ENCODE measurements at places on chromosomes 2 and 18.

- no peak for DNase-seq
Measured at GRCh38 chr2:212831671-212832199, 293.1 kb upstream of the ERBB4 start.

DNA sequence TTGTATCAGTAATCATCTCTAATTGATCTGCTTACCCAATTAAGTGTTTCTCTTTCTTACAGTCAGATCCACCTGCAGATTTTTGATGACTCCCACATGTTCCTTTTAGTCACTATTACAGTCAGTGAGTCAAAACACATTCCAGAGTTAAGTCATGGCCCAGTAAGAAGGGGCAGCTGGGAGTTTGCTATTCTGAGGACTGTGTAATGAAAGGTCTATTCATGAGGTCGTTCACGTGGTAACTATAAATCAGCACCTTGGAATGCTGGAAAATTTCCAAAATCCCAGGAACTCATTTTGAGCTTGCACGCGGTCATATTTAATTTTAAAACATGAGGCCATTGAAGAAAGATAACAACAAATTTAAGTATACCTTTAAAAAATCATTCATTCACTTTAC lies 252.5 kb downstream of the XIRP2 start:
- DNase-seq = no peak

DNA sequence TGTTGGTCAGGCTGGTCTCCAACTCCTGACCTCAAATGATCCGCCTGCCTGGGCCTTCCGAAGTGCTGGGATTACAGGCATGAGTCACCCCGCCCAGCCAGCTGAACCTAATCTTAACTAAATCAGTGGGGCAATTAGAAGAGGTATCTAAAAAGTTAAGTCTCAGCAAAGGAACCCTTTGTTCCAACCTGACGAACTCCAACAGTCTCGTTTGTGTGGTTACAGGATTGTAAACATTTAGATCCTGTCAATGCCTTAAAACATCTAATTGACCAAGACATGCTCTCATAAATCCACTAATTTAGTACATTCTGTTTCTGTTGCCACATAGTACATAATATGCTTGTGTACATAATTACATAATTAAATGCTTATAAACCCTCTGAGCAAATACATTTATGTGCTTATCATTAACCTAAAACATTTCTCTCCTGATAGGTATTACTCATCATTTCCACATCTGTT lies 31.1 kb upstream of the STK39 start:
- DNase-seq = no peak

DNA sequence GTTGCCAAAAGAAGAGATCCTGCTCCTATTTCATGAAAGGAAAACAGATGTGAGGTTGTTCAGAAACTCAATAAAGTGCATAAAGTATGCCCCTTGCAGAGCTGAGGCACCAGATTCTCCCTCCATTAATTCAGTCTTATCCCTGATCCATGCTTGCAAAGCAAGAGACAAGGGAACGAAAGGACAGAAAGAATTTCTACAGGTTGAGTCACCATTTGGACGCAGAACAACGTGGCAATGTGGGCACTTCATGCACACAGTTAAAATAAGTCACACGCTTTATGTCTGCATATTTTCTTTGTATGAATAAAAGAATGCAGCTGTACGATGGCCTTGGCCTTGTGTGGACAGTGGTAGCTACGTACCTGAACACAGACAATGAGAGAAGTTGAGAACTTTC lies 321.7 kb upstream of the REV1 start:
- DNase-seq = no peak

DNA sequence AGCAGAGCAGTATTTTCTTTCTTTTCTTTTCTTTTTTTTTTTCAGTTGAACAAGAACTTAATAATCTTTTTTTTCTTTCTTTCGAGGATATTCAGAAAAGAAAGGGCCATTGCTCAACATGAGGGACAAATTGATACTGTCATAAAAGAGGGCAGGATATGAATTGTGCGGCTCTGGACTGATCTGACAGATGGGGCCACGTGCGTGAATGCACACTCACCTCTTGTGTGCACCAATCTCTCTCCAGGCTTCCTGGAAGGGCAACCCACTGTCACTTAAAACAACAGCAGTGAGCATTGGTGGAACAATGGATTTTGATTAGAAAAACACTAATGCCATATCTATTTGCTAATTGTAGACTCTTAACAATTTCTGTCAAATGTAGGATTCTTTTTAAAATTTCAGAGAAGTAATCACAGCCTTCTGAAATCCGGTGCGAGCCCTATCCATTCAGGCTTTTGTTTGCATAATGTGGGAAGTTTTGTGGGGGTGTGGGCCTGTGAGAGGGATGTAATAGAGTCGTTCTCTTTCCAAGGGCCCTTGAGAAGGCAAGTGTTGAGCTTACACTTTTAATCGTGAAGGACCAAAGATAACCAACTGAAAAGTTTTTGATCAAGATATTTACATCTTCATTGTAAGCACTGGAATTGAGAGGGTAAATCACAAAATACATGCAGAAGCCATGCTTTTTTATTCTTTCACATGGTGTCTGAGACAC lies 298.8 kb downstream of the SP3 start:
- no peak for DNase-seq

DNA sequence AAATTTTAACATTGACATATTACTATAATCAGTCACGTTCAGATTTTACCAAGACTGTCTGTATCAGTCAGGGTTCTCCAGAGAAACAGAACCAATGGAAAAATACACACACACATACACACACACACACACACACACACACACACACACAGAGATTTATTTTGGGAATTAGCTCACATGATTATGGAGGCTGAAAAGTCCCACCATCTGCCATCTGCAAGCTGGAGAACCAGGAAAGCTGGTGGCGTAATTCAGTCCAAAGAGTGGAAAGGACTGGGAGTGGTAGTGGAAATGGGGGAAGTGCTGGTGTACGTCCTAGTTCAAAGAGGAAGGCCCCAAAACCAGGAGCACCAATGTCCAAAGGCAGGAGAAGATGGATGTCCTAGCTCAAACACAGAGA lies 166.4 kb downstream of the AKAIN1 start:
- DNase-seq = peak; percentile 57

GRCh38 chr2:149152469-149152953 lies 114.0 kb downstream of the LYPD6B start:
- DNase-seq = no peak

DNA sequence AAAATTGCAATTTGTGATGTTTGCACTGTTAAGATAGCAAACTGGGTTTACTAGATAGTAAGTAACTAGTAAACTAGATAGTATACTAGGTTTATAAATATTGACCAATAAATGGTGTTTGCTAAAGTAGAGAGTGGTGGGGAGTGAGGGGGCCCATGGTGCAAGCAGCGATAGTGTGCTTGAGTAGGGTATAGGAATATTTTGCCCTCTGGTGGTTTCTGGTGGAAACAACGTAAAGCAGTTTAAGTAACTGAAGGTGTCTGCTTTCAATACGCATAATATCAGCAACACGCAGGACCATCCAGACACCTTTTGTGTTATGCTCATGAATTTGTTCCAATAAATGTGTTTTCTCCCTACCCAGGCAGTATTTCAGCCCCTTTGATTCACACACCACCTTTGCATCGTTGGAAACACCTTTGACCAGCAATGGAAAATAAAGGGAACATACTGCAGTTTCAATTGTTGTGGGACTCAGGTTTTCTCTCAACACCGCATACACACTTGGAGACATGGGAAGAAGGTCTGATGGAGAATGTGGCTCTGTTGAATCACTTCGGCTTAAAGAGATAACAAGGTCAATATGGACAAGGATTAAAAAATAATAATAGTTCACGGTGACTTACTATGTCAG lies 16.7 kb upstream of the STAT1 start:
- DNase-seq = peak; percentile 30

DNA sequence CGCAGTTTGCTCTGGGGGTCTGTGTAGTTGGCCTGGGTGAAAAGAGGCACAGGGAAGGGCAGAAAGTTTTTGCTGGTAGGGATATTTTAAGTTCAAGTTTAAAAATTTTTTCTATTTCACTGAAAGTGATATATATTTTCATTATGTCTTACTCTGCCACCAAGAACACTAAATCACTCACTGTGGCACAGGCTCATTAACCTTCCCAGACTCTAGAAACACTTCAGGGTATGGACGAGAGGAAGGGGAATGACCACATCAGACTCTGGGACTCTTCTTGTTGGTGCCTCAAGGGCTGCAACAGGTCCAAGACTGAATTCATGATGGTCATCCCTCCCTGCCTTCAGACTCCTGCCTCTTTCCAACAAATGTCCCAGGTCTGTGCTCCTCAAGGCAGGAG lies 29.0 kb downstream of the INO80C start:
- DNase-seq = no peak

DNA sequence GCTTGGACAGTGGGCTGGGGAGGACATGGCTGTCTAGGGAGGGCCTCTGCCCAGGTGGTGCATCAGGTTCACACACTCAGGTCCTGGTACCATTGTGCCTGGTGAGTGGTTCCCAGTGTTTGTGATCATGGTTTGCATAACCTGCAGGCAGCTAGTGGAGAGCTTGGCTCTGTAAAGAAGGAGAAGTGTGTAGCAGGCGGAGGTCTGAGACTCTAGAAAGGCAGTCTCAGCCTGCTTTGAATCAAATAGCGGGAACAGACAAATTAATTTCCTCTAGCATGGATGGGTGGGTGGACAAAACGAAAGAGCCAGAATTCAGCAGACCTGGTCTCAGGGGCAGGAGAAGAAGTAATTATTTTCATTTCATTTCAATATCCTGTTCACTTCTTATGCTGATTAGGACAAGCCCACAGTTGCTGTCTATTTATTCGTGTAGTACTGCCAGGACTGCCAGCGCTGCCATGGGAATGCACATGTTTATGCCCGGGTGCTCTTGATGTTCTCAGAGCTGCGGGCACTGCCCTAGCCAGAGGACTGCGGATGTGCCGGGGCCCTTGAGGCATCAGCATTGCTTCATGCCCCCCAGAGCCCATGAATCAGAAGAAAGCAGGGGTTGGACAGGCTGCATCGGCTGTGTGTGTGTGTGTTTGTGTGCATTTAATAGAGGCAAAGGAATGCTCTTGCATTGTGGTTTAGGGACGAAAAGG lies 45.4 kb upstream of the DLX2 start:
- no peak for DNase-seq

- DNase-seq = peak; percentile 8
Measured at GRCh38 chr2:56287508-56287907, 103.7 kb downstream of the CCDC85A start.

- peak; percentile 30 for DNase-seq
Measured at GRCh38 chr2:60540074-60540473, 13.4 kb downstream of the BCL11A start.

- no peak for DNase-seq
Measured at GRCh38 chr2:36572719-36573059, 25.3 kb downstream of the FEZ2 start.

GRCh38 chr18:61829108-61829507 lies 63.7 kb downstream of the RNF152 start:
- no peak for DNase-seq

DNA sequence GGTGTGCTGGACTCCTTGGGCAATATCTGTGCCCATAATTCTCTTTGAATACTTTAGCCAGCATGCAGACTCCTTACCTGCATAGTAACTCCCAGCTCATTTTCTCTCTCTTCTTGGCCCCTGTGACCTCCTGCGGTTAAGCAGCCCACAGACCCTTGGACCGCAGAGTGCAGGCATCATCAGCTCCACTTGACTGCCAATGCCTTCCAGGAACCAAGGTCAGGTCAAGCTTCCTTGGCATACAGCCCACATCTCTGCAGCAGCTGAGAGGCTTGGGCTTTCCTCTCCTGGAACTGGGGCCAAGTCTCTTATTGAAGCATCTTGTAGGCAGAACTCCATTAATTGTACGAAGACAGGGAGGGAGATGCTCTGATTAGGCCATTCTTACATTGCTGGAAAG lies 130.1 kb upstream of the PIEZO2 start:
- DNase-seq = no peak

- peak; percentile 32 for DNase-seq
Measured at GRCh38 chr2:149330127-149331022, at the start of gene LYPD6. TSS of gene LYPD6 (plus strand) at chr2:149330587. CDS start at chr2:149437709, 107,122 bp downstream.

GRCh38 chr18:36729197-36729596 lies 99.6 kb downstream of the TPGS2 start:
- no peak for DNase-seq

GRCh38 chr18:44425161-44425560 lies 255.5 kb upstream of the SETBP1 start:
- DNase-seq = no peak

DNA sequence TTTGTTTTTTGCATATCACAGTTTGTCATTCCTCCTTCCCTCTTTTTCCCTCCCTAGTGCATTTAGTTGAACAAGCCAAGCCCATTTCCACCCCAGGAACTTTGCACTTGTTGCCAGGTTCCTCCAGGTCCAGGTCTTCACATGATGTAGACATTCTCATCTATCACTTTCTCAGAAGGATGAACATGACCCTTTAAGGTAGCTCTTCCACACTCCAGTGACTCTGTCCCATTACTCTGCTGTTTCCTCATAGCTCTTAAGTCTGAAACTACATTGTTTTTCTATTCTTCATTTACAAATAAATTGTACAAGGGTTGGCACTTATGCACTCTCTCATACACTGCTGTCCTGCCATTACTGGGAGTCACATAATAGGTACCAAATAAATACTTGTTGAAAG lies 6.1 kb downstream of the KYNU start:
- DNase-seq = no peak

DNA sequence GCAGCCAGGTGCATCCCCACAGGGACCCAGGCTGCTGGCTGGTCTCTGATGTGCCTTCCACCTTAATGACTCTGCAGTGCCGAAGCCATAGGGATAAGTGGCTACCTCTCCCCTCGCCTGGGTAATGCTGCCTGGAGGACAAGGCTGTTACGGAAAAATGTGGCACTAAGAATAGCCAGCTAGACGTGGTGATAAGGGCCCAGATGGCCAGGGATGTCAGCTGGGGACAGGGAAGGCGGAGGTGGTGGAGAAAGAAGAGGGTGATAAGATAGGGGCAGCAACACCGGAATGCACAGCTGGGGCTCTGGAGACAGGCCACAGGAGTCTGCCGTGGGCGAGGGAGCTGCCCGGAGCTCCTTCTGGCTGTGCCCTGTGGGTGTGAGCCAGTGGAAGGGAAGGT lies 170.6 kb downstream of the FHOD3 start:
- DNase-seq = no peak

GRCh38 chr2:231308631-231309428 lies 86.7 kb upstream of the B3GNT7 start:
- DNase-seq = no peak

- DNase-seq = no peak
Measured at GRCh38 chr2:138439733-138440132, 61.8 kb upstream of the SPOPL start.

DNA sequence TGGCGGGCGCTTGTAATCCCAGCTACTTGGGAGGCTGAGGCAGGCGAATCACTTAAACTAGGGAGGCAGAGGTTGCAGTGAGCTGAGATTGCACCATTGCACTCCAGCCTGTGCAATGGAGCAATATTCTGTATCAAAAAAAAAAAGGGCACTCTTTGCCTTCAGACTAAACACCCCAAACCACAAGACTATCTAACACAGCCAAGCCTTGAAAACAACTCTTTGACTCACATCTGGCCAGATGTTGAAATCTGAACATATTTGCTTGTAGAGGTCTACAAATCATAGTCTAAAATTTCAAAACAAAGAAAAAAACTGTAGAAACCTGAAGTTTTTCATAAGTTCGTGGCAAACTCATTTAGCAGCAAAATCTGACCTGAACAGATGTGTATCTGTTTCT lies 94.9 kb downstream of the FAM161A start:
- no peak for DNase-seq
